ENCODE measurements at places on chromosomes 6 and 20.

GRCh38 chr6:105646391-105646867 lies 243.5 kb upstream of the PREP start:
- DNase-seq: no peak

DNA sequence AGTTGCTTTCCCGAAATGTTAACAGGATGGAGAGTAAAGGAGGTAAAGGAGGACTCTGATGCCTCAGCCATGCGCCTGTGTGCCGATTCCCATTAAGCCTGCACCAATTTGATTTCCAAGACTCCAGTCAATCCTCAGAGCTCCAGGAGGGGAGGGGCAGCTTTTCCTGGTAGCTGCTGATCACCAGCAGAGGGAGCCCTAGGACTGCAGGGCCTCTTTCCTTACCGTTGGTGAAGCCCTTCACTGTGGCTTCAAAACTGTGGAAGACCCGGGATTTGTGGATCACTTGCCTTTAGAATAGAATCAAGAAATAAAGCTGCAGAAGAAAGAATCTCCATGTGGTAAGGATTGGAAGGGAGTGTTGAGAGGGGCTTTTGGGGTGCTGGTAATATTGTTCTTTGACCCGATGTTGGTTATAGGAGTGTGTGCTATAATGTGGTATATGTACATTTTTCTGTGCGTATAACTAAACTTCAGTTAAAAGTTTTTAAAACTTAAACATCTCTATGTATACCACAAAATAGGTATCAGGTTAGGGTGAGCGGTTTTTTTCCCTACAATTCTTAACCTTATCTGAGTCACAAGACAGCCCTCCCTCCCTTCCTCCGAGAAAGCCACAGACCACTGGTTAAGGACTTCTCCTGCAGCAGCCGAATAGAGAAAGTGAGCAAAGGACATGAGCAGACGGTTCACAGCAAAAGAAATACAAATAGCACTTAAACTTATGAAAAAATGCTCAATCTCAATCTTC lies 6.9 kb upstream of the OSER1 start:
- DNase-seq: peak; percentile 20

DNA sequence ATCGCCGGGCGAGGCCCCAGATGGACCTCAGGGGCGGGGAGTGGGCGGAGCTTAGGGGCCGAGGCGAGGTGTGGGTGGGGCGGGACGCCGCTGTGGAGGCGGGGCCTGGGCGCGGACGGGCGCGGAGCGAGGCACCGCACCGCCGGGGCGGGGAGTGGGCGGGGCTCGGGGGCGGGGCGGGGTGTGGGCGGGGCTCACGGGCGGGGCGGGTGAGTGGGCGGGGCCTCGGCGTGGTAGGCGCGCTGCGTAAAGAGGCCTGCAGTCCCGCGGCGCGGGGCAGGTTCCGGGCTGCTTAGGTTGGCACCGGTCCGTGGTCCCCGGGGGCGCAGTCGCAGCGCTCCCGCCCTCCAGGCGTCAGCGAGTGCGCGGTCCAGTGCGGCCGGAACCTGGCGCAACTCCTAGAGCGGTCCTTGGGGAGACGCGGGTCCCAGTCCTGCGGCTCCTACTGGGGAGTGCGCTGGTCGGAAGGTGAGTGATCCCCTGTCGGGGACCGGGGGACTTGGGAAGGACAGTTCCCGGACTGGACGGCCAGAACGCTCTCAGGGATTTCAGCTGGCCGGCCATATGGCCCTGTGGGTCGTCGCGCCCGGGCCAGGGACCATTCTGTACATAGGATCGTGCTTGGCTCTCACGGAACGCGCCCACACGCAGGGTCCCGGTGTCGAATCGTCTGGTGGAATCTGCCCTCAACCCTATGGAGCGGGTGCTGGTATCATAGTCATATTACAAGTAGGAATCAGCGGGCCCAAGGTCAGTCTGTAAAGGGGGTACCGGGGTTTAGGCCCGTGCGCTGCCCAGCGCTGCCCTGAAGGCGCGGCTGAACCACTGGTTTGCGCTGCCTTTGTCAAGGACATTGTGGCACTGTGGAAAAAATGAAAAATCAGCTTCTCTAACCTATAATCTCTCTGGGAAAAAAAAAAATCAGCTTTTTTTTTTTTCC lies at the start of gene NQO2:
TSS of gene NQO2 (plus strand) at position 277 of the 940 bp plus-strand sequence. CDS start 6,659 bp downstream, outside the sequence.
- peak; percentile 89 for DNase-seq

DNA sequence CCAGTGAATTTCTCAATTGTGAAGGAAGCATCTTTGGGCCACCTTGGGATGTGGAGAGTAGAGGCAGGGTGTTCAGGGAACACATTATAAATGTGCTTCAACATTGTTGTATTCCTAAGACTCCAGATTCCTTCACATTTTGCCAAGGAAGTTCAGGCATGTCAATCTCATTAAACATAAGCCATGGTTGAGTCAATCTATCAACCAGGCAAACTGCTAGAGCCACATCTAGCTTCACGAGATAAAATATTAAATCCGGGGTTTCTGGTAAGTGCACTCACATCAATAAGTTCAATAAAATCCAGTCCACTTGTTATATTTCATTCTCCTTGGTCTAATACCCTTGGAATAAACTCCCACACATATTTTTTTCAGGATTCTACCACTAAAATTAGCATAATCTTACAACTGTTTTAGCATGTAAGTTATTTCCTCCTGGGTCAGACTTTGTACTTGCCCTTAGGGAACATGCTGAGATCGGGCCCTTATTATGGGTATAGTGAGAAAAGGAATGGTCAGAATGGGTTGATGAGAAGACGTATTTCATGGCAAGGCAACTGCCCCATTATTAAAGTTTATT lies 93.6 kb downstream of the ADTRP start:
- DNase-seq: no peak

- no peak for DNase-seq
Observed at GRCh38 chr20:54657268-54657826, 182.0 kb downstream of the DOK5 start.

GRCh38 chr20:61295682-61296628 lies 43.9 kb downstream of the CDH4 start:
- DNase-seq: no peak

DNA sequence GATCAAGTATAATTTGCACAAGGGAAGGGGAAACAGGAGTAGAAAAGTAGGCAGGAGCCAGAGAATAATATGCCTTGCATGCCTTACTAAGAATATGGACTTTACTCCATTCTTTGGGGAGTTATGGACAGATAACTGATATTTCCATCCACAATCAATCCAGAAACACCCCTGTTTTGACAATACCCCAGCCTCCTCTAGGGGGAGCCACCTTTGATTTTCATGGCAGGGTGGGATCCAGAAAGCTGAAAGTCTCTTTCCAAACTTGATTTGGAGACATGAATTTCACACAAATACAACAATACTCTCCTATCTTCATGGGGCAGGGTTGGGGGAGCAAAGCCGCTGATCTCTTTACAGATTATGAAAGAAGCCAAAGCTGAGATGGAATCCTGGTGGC lies 404.1 kb downstream of the FOXA2 start:
- DNase-seq: no peak

DNA sequence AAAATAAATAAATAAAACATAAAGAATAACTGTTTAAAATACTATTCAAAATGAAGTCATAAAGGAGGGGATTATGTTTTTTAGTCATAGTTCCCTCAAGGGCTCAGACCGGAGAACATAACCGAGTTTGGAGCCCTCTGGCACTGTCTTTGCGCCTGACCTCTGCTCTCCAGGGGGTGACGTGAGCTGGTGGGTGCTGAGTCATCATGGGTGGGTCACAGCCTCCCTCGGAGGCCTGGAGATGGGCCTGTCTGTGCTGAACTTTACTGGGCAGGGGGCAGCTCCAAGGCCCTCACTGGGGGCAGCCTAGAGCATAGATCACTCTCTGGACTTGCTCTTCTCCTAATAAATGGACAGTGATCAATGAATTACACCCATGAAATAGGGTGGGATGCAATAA lies 3.1 kb upstream of the MAVS start:
- no peak for DNase-seq

- DNase-seq: no peak
Observed at GRCh38 chr6:158759966-158760617, 59.1 kb downstream of the EZR start.

DNA sequence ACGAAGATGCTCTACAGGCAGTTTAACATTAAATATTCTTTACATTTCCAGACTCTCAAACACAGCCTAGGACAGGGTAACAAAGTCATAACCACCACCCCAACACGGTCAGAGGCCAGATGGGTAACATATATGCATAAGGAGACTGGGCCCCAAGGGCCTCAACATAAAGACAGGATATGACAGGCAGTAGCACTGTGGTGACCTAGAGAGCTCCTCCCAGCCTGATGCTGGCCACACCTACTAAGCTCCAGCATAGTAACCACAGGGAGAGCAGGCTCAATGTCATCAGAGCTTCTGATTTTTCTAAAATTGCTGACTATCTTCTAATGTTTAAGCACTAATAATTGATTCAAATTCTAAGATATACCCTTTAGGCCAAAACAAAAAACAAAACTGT lies 21.7 kb downstream of the SMLR1 start:
- DNase-seq: no peak

- DNase-seq: no peak
Observed at GRCh38 chr6:100138346-100139022, 144.5 kb upstream of the MCHR2 start.

GRCh38 chr6:145736661-145737144 lies 1.4 kb upstream of the EPM2A start:
- no peak for DNase-seq

GRCh38 chr20:46406986-46407670 lies 713 bp upstream of the ELMO2 start:
- DNase-seq: peak; percentile 74

DNA sequence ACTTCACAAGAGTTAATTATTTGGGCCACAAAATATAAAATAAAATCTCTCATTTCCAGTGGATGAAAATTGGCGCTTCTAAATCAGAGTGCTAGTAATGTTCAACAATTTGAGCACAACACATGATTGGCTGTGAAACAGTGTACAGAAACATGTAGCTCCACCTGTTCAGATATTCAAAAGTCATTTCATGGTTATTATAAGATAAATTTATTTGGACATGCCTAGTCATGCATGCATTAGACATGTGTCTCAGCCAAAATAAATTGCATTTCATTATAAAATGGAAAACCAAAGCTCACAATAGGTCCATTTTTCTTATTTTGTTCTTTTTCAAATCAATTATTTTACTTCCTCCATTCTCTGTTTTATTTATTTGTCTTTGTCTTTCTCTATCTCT lies 374.8 kb downstream of the LMBRD1 start:
- no peak for DNase-seq

GRCh38 chr6:91500689-91501303 lies 913.9 kb upstream of the MAP3K7 start:
- DNase-seq: no peak

DNA sequence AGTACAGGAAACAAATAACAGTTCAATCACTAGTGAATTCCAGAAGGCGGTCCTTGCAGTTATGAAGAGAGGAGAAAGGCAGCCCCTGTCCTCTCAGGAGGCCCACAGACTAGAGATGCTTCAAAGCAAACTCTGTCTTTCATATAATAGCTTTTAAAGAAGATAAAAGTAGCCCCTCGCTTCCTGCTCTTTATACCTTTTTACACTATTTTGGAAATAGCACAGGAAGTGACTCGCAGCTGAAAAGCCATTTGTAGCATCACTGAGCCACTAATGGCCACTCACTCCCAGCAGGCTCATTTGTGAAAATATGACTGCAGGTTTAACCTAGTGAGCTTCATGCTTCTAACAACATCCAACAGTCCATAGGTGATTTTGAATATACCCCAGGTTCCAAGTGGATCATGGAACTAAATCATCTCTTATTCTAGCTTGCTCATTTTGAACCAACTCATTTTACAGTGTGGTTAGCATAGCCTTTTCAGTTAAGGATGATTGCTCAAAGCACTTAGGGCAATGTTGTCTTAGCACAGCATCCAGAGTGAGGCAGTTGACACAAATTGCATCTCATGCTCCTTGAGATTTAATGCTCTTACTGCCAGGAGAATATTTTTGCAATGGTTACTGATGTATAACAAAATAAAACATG lies 136.0 kb upstream of the NRSN1 start:
- DNase-seq: no peak

GRCh38 chr20:57117296-57117695 lies 149.1 kb downstream of the BMP7 start:
- no peak for DNase-seq

Data from activated naive CD4-positive, alpha-beta T cell (primary cell).